Posterior cingulate gyrus (tissue), 11 donors: ENCODE measurements at places on chromosomes 16 and 17.

- DNase-seq, result no peak
These were observed 7.4 kb downstream of the ZNF594 start for GRCh38 chr17:5184288-5184687.

GRCh38 chr16:53358884-53359283, 75.4 kb upstream of the RBL2 start:
- no peak for DNase-seq

DNA sequence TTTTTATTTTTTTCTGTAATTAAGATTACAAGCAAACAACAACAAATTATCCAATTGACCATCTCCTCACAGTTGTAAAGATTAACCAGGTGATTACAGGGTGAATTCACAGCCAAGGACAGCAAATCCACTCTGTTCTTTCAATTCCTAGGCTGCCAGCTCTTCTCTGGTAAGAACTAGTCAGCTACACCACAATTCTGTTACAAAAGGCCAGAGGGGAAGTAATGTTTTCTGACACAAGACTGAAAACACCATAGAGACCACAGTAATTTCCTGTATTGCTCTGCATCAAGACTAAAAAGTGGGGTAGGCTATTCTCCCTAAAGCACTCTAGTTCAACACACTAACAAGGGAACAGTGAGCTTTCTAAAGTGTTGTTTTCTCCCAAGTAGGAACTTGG, 10.6 kb downstream of the CA10 start:
- DNase-seq, result no peak

GRCh38 chr16:87295661-87296531, 21.3 kb downstream of the C16orf95 start:
- no peak for DNase-seq

DNA sequence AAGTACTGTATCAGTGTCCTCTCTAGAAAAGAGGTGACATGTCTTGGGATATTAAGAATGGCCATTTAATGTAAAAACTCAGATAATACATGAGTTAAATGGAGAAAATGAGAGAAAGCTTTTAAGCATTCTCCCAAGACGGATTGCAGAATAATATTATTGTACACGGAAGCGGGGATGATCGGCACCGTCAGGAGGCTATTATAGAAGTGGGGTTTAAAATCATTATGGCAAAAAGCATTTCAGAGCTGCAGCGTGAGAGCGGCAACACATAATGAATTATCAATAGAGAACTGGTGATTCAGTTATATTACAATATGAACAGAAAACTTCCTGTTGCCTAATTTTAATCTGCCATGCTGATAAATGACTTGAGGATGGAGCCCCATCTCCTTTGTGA, 261.7 kb upstream of the IRX3 start:
- no peak for DNase-seq

DNA sequence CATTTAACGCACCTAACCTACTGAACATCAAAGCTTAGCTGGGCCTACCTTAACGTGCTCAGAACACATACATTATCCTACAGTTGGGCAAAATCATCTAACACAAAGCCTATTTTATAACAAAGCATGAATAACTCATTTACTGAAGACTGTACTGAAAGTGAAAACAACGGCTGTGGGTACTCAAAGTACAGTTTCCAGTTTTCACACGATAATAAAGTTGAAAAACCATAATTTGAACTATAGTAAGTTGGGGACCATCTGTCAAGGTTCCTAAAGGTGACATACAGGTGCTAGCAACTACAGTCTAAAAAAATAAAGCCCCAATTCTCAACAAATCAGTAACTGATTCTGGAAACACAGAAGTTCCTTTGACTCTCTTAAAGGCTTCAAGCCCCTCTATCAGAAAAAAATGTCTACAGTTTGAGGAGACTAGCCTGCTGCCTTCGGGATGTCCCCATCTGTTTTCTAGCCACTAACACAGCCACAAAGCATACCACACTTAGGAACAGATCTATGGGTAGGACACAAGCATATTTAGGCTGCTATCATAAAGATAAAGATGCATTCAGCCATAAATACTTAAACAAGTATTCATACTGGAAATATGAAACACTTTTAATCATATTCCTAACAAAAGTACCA, 71.3 kb downstream of the KANSL1 start:
- no peak for DNase-seq

DNA sequence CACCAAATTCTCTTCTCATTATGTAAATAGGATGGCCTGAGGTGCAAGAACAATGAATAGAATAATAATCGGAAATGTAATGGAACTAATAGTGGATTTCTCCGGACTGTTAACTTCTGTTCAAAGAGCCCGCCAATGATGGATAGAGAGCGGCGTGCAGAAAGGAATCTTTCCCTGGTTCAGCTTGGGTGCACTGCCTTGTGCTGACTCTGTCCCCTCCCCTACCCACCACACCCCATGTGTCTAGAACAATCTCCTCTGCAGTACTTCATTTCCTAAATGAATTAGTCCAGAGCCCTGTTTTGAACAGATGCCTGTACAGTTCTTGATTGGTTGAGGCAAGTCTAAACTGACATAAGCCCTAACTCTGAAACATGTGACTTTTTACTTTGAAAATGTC, 125.4 kb downstream of the CDH13 start:
- no peak for DNase-seq

- peak; percentile 58 for DNase-seq
These were observed 3.3 kb upstream of the BRD7 start for GRCh38 chr16:50371936-50372595.

- DNase-seq, result no peak
These were observed 26.4 kb downstream of the TMEM235 start for GRCh38 chr17:78257810-78258322.

GRCh38 chr17:29588562-29589411, 661 bp downstream of the GIT1 start:
- DNase-seq, result peak; percentile 45

DNA sequence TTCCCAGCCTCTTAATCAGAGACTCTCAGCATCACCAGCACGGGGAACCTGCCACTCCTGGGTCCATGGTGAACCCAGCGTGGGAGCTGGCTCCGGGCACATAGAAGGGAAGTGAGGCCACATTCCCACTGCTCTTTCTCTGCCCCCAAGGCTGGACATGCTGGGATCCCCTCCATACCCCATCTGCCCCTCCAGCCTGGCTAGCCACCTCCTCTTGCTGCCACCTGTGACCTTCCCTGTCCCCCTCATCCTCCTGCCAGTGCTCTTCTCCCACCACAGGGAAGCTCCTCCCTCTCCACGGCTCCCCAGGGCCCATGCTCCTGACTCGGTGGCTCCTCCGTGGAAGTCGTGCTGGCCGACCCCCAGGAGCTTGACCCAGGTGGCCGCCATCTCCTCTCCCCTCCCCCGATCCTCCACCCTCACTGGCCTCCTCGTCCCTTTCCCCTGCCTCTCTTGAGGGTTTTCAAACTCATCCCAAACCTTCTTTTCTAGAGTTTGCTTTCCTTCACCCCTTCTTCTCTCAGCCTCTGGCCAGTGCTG, 139.1 kb upstream of the CHMP6 start:
- DNase-seq, result no peak

GRCh38 chr17:82351254-82351712, 7.8 kb upstream of the TEX19 start:
- no peak for DNase-seq

DNA sequence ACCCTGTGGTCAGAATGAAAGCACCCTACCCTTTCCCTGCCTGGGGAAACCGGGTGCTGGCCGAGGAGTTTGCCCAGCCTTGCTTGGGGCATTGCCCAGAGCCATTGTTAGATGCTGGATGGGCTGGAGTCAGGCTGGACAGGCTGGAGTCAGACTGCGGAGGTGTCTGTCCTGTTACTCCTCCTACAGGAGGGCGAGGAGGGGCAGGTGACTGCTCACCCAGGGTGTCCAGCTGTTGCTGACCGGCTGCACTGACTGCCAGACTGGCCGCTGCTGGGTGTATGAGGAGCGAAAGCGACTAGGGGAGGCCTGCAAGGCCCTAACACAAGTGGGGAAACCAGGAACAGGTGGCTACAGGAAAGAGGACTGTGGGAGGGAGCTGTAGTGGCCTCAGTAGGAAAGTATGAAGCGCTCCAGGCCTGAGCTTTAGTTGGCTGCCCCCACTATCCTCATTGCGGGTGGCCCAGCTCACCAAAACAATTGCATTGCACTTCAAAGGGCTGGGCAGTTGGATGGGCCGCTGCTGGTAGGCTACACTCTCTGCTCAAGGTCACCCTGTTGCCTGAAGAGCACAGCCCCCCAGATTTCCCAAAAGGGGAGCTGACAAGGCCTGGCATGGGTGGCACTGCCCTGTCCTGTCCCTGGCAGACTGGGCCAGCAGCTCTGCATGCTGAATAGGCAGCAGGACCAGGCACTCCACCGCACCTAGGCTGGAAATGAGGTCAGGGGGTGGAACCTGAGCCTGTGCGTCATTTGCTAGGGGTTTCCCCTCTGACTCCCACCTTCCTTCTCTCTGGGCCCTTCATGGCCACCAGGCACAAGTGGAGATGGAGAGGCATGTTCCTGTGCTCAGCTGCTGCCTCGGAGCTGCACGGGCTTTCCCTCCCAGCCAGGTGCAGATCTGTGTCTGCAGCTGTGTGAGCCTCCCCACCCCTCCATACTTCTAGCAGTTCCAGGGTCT, 18.4 kb downstream of the LDHD start:
- peak; percentile 85 for DNase-seq

- DNase-seq, result no peak
These were observed 2.3 kb upstream of the MT2A start for GRCh38 chr16:56606071-56606475.

DNA sequence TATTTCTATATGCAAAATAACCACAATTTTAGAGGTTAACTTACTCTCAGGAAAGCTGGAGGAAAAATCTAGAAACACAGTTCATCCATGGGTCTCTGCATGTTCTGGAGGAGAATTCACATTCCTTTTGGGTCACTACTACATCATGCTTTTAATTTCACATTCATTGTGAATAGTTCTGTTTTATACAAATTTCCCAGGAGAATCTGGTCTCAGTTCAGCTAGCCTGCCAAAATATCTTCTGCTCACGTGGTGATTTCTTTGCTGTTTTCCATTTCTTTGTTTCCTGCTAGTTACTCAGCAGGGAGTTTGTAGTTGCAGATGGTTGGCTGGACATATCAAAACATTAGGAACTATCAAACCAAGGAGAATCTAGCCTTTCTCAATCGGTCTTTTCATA, at the start of gene ABCA9:
Gene ABCA9, minus strand, starts transcription at position 106 of the 400 bp plus-strand sequence. CDS start 9,801 bp downstream, outside the sequence.
- DNase-seq, result no peak

DNA sequence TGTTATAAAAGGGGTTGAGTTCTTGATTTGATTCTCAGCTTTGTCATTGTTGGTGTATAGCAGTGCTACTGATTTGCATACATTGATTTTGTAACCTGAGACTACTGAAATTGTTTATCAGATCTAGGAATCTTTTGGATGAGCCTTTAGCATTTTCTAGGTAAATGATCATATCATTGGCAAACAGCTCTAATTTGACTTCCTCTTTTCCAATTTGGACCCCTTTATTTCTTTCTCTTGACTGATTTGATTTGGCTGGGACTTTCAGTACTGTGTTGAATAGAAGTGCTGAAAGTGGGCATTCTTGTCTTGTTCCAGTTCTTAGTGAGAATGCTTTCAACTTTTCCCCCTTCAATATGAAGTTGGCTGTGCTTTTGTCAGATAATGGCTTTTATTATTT, 45.4 kb downstream of the ITGAM start:
- no peak for DNase-seq

GRCh38 chr17:21218101-21218500, 4.1 kb upstream of the TMEM11 start:
- no peak for DNase-seq

GRCh38 chr16:85600078-85600477, 13.0 kb upstream of the GSE1 start:
- no peak for DNase-seq

DNA sequence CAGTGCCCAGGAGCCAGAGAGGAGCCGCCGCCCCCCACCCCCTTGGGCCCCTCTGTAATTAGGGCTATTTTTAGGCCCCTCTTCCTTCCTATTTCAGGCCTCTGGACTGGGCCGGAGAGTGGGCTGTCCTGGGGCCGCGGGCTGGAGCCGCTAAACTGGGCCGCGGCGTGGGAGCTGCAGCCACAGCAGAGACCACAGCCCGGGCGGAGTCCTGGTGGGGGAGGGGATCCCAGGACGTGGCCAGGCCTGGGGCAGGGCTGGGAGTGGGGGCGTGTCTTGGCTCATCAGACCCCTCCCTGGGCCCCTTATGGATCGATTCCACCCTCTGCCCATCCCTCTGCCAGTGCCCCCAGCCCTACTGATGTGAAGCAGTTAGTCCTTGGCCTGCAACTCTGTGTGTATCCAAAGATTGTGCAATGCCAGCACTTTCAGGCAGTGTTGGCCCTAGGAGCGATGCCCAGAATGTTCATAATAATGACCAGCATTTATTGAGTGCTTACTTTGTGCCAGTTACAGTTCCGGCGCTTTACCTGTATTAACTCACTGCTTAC, 15.0 kb upstream of the TAC4 start:
- DNase-seq, result no peak

- DNase-seq, result peak; percentile 66
These were observed 171.4 kb downstream of the SEC14L1 start for GRCh38 chr17:77312061-77312701.

DNA sequence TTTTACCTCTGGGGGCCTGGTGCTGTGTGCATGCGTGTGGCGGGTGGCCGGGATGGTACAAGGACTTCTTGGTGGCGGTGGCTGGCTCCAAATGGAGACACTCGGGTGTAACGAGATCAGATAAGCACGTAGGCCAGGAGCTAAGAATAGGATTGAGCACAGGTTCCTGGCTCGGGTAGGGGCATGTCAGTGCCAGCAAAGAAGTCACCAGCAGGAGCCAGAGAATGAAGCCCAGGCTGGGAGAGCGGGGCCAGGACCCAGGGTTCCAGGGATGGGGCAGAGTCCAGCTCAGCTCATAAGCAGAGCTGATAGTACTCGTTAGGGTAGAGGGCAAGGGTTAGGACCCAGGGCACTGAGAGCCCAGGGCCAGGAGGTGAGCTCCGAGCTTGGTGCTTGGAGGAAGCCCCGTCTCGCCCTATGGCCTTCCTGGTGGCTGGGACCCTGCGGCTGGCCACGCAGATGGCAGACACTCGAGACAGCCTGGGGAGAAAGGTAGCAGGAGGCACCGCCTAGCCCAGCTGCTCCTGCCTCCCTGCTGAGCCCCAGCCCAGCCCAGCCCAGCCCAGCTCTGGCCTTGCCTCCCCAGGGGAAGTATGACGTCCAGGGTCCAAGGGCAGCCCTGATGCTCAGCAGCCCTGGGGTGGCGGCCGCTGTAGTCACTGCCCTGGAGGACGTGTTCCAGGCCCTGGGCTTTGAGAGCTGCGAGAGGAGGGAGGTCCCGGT, 8.9 kb downstream of the ZNF213 start:
- peak; percentile 65 for DNase-seq

GRCh38 chr17:39073916-39074315, 77.5 kb downstream of the PLXDC1 start:
- no peak for DNase-seq

- no peak for DNase-seq
These were observed 583 bp downstream of the ATXN2L start for GRCh38 chr16:28823291-28823872.

DNA sequence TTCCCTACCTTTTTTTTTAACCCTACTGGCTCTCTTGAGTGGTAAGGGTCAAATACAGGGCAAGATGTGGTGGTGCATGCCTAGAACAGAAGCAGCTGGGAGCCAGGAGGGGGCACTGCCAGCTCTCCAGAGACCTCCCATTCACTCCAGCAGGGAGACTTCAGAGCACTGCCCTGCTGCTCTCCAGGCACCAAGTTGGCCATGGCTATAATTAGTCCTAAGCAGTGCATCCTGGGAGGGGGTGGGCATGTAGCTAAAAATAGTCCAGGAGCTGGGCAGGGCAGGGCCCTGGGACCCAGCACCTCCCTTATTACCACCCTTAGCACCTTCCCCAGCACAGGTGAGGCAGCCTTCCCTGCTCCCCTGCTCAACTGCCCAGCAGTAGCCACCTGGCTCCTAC, 3.5 kb downstream of the CORO6 start:
- DNase-seq, result peak; percentile 90

- DNase-seq, result no peak
These were observed 15.3 kb downstream of the MPP2 start for GRCh38 chr17:43891851-43892646.
